Neural crest cell (in vitro differentiated cells): ENCODE measurements at places on chromosomes 1 and 21. TPM values are rescaled to one million over a fixed set of nuclear protein-coding genes. Genes with fewer than 3 reads are reported as not detected.

Gene LTN1
- total RNA-seq = 21.2 and 24.5 TPM in 2 replicates

DNA sequence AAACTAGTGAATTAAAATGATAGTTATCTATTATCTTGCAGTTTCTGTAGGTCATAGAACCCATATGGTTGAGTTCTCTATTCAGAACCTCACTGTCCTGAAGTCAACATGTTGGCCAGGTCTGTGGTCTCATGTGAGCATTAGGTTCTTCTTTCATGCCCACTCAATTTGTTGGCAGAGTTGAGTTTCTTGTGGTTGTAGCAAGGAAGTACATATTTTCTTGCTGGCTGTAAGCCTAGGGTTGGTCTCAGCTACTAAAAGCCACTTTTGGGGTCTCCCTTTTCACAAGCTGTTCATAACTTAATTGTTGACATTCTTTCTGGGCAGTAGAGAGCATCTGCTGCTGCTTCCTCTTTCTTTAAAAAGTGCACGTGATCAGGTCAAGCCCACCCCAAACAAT lies 1165.1 kb upstream of the NCAM2 start:
- no peak overlapping the region for H3K27ac ChIP-seq
- no peaks in the 10 kb centered on the region for H3K36me3 ChIP-seq
- no peaks in the 10 kb centered on the region for H3K27me3 ChIP-seq
- no peak for DNase-seq
- H3K4me3 ChIP-seq = no peak overlapping the region

DNA sequence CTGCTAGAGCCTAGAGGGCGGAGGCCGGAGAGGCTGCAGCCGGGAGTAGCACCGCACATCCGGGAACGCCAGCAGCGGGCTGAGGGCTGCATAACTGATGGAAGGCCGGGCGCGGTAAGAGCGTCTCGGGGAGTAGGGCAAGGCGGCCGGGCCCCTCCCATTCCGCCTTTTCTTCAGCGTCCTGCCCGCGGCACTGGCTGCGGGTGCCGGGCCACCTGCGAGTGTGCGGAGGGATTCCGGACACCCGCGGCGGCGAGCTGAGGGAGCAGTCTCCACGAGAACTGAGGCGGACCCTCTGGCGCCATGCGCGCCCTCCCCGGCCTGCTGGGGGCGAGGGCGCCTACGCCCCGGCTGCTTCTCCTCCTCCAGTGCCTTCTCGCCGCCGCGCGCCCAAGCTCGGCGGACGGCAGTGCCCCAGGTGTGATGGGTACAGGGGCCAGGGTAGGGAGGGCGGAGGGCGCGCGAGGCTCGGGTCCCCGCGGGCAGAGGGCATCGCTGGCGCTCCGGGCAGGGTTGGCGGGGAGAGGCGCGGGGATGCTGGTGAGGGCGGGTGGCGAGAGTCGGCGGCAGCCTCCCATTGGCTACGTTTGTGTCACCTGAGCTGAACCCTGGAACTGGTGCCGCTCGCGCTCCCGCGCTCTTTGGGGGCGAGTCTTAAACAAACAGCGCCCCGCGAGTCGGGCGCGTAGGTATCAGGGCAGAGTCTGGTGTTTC lies 334.4 kb downstream of the SRGAP2C start:
- peak overlapping the region; percentile 95 for H3K27ac ChIP-seq
- peak overlapping the region; percentile 91 for H3K4me3 ChIP-seq
- no peaks in the 10 kb centered on the region for H3K36me3 ChIP-seq
- peaks cover 29% of the 10 kb centered on the region for H3K4me1 ChIP-seq
- peak; percentile 58 for DNase-seq

GRCh38 chr21:45550522-45551210 lies 8.4 kb upstream of the SLC19A1 start:
- no peak overlapping the region for H3K4me3 ChIP-seq
- H3K36me3 ChIP-seq = no peaks in the 10 kb centered on the region
- H3K4me1 ChIP-seq = peaks cover 20% of the 10 kb centered on the region
- H3K27ac ChIP-seq = no peak overlapping the region

- peaks cover 28% of the 10 kb centered on the region for H3K27me3 ChIP-seq
- H3K4me3 ChIP-seq = no peak overlapping the region
- H3K36me3 ChIP-seq = no peaks in the 10 kb centered on the region
These were observed 23.6 kb upstream of the CBR3 start for GRCh38 chr21:36111238-36111637.

DNA sequence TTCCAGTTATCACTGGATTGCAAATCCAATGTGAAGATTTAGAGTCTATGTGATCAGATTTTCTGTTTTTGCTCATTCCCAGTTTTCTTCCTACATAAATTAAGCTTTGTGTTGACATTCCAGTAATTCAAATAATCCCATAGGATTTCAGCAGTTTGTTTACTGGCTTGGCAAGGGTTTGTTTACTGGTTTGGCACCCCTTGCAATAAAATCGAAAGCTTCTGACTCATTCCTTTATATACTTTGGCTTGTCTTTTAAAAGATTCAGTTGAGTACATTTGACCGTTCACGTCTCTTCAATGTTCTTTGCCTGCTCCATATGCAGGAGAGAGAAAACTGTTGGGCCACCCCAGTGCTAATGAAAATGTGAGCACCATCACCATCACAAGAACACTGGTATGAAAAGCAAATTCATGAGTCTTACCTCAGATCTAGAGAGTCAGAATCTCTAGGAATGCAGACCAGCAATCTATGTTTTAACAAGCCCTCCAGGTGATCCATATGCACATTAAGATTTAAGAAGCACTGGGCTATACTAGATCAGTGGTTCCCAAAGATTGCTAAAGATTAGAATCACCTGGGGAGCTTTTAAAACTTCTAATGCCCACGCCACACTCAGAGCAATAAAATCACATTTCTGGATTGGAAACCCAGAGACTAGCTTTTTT lies 32.8 kb downstream of the ZC3H11B start:
- no peaks in the 10 kb centered on the region for H3K36me3 ChIP-seq
- H3K27me3 ChIP-seq = no peaks in the 10 kb centered on the region
- DNase-seq = no peak

GRCh38 chr21:46205766-46206162 lies 21.5 kb upstream of the SPATC1L start:
- DNase-seq = no peak
- no peak overlapping the region for H3K4me3 ChIP-seq
- H3K4me1 ChIP-seq = peaks cover 6% of the 10 kb centered on the region
- H3K36me3 ChIP-seq = peaks cover 13% of the 10 kb centered on the region
- H3K27ac ChIP-seq = no peak overlapping the region

DNA sequence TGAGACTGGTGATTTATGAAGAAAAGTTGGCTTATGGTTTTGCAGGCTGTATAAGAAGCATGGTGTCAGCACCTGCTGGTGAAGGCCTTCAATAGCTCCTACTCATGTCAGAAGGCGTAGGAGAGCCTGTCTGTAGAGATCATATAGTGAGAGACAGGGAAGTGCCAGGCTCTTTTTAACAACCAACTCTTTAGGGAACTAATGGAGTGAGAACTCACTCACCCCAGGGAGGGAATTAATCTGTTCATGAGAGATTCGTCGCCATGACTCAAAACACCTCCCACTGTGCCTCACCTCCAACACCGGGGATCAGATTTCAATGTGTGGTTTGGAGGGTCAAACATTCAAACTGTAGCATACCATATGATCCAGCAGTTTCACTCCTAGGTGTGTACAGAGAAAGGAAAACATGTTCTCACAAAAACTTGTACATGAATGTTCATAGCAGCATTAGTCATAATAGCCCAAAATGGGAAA lies 72.6 kb downstream of the TTC3 start:
- H3K4me1 ChIP-seq = peaks cover 5% of the 10 kb centered on the region
- no peaks in the 10 kb centered on the region for H3K27me3 ChIP-seq
- no peak overlapping the region for H3K4me3 ChIP-seq
- peaks cover 44% of the 10 kb centered on the region for H3K36me3 ChIP-seq
- DNase-seq = no peak

DNA sequence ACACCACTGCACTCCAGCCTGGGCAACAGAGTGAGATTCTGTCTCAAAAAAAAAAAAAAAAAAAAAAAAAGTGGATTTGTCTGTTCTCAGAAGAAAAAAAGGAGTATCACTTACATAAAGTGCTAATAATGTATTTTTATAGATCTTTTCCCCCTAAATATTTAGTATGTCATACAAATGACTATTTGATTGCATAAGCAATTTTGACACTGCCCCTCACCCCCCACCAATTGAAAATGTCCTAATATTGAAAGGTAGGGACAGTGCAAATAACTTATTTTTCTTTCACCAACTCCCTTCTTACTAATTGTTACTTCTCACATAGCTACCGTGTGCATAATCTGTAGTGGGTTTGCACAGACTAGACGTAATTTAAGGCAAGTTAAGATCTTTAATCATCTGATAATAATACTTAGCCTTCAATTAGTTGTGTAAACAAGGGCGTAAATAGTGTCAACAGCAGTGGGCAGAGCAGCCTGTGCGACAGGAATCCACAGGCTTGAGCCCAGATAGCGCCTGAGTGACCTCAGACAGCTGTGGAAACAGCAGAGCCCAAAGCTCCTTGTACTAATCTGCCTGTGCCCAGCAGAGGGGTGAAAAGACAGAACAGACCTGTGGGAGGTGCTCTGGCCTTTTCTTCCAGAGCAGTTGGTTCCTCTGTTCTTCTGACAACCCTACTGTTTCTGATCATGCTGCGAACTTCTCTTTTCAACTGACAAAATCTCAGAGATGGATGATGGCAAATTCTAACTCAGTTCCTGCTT lies 4.5 kb upstream of the IER5 start:
- H3K4me1 ChIP-seq = peaks cover 5% of the 10 kb centered on the region
- peaks cover 3% of the 10 kb centered on the region for H3K27me3 ChIP-seq
- no peak for DNase-seq
- no peaks in the 10 kb centered on the region for H3K36me3 ChIP-seq
- H3K4me3 ChIP-seq = no peak overlapping the region

GRCh38 chr1:116377541-116378529 lies 4.8 kb downstream of the ATP1A1 start:
- peaks cover 68% of the 10 kb centered on the region for H3K4me1 ChIP-seq
- no peak overlapping the region for H3K27ac ChIP-seq
- no peak for DNase-seq
- no peaks in the 10 kb centered on the region for H3K27me3 ChIP-seq

GRCh38 chr1:10796029-10796944 lies at the start of gene CASZ1:
CASZ1 (minus strand) TSS chr1:10796646; CDS start chr1:10693889, 102,757 bp downstream.
- peak within 1 kb of the TSS; percentile 87 for H3K4me3 ChIP-seq
- H3K27me3 ChIP-seq = peaks cover 50% of the 10 kb centered on the region
- DNase-seq = peak; percentile 77
- peaks cover 15% of the 10 kb centered on the region for H3K4me1 ChIP-seq
- H3K36me3 ChIP-seq = no peaks in the 10 kb centered on the region

- H3K4me1 ChIP-seq = peaks cover 58% of the 10 kb centered on the region
- H3K27me3 ChIP-seq = no peaks in the 10 kb centered on the region
- peak; percentile 49 for DNase-seq
- peak overlapping the region; percentile 97 for H3K4me3 ChIP-seq
- H3K27ac ChIP-seq = peak overlapping the region; percentile 39
These were observed 3.6 kb downstream of the SKI start for GRCh38 chr1:2231532-2232254.
